Fibroblast of the conjunctiva (primary cell): ENCODE measurements at places on chromosomes 11 and 22.

DNA sequence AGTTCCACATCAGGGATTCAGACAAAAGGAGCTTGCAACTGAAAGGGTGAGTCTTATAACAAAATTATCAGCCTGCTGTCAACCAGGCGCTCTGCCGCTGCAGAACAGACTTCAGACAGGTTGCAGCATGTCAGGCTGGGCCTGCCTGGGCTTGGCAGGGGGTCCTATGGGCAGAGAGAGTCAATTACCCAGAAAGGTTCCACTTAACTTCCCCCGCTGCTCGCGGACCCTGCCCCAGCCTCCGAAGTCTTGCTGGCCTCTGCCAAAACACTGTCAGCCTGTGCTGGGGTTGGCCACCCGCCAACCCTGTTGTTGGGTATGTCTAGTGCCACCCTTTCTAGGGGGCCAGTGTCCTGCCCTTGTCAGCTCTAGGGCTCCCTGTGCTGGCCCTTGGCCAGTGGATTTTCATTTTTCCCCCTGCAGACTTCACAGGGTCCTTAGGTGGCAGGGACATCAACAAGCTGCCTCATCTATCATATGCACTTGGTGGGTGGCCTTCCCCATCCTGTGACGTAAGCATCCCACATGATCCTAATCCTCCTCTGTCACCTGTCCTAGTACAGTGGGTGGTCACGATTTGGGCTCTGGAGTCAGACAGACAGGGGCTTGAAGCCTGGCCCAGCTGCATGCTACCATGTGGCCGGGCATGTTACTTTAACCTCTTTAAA, 166.5 kb upstream of the CADM1 start:
- DNase-seq = no peak

DNA sequence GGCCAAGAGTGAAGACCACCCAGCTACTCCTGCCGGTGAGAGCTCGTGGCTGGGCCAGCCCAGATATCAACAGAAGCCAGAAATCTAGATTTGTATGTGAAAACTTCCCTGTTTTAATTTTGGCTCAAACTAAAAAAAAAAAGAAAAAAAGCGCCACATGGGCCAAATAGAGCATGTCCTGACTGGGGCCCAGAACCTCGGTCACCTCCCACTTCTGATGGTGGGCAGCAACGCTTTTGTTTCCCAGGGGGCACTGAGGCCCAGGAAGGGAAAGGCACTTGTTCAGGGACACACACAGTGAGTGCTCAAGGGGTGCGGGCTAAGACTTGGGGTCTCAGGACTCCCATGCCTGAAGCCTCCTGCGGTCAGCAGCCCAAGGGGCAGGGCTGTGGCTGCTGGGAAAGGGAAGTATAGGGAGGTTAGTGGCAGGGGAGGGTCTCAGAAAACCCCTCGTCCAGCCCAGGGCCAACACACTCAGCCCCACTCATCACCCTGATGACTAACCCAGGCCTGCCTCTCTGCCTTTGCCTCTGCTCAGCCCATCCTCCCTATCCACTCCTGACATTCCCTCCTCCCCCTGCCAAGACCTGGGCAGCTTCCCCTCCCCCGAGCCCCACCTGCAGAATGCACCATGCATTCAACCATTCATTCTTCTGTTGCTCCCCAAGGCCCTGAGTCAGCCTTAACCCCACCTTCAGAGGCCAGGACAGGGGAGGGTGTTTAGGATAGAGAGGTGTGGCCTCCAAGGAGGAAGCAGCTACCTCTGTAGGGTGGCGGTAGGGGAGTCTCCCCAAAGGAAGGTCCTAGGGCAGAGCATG, 30.0 kb upstream of the TCF20 start:
- DNase-seq = no peak

- peak; percentile 49 for DNase-seq
Observed at GRCh38 chr22:29268511-29269229, 602 bp downstream of the EWSR1 start.

GRCh38 chr11:76795936-76796441, 12.8 kb downstream of the TSKU start:
- DNase-seq = no peak

DNA sequence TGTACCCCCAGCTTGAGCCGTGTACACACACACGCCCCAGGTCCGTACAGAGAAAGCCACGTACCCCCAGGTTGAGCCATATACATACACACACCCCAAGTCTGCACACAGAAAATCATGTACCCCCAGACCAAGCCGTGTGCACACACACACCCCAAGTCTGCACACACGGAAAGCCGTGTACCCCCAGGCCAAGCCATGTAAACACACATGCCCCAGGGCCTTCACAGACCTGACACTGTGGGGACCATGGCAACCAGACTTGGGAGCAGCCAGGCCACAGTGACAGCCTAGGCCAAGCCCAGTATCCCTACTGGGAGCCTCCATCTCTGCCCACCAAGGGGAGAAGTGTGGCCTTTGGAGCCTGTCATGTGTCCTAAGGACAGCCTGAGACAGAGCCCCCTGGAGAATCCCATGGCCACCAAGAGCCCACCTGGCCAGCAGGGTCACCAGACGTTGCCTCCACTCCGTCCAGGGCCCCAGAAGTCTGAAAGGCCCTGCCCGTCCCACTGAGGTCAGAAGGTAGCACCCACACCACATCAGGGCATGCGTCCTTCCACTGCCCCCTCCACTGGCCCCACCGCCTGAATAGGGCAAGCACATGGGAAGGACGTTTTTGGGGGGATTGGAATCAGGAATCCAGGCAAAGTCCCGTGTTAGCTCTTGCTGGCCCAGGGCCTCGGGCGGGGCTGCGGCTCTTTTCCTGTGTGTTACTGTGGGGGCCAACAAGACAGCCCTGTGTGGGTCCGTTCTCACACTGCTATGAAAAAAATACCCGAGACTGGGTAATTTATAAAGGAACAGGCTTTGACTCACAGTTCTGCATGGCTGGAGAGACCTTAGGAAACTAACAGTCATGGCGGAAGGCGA, 636.7 kb downstream of the TBC1D22A start:
- DNase-seq = no peak

- no peak for DNase-seq
Observed at GRCh38 chr11:12478743-12479142, 101.4 kb downstream of the PARVA start.

DNA sequence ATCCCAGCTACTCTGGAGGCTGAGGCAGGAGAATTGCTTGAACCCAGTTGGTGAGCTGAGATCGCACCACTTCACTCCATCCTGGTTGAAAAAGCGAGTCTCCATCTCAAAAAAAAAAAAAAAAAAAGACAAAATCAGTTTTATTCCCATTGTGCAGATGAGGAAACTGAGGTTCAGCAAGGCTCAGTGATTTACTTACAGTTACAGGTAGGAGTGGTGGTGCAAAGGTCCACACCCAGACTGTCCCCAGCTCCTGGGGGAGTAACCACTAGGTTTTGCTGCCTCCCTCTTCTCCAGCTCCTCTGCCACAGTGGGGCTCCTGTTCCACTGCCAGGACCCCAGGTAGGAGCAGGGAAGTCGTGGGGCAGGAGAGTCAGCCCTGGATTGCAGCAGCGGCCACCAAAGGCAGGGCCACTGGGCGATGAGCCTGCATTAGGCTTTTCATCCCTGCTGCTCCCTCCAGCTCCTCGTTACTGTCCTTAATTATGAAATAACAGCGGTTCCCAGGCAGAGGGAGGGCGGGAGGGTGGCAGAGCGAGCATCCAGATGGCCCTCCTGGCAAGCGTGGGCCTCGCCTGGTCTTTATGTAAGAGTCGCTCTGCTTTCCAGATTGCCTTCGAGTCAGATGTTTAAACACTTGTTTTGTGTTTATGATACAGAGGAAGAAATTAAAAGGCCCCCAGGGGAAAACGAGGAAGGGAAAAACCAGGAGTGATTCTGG, 15.5 kb upstream of the RASD2 start:
- DNase-seq = no peak

- DNase-seq = peak; percentile 61
Observed at GRCh38 chr22:36010882-36011281, 17.7 kb downstream of the RBFOX2 start.

- no peak for DNase-seq
Observed at GRCh38 chr11:60939855-60940254, 12.1 kb downstream of the SLC15A3 start.

GRCh38 chr22:48596111-48596850, 1231.4 kb downstream of the BRD1 start:
- no peak for DNase-seq

DNA sequence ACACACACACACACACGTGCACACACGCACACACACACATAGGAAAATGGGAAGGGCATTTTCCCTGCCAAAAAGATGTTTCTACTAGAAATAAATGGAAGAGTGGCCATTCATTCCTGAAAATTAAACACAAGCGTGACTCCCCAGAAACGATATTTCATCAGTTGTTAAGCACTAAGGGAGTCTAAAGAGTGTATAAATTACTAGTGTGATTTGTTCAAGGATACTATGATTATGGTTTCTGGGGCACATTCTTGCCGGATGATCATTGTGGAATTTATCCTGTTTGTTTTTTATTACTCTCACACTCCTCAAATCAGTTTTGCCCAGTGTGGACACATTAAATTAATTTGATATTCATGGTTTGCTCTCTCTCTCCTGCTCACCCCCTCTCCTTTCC, 16.4 kb upstream of the AMOTL1 start:
- DNase-seq = no peak

DNA sequence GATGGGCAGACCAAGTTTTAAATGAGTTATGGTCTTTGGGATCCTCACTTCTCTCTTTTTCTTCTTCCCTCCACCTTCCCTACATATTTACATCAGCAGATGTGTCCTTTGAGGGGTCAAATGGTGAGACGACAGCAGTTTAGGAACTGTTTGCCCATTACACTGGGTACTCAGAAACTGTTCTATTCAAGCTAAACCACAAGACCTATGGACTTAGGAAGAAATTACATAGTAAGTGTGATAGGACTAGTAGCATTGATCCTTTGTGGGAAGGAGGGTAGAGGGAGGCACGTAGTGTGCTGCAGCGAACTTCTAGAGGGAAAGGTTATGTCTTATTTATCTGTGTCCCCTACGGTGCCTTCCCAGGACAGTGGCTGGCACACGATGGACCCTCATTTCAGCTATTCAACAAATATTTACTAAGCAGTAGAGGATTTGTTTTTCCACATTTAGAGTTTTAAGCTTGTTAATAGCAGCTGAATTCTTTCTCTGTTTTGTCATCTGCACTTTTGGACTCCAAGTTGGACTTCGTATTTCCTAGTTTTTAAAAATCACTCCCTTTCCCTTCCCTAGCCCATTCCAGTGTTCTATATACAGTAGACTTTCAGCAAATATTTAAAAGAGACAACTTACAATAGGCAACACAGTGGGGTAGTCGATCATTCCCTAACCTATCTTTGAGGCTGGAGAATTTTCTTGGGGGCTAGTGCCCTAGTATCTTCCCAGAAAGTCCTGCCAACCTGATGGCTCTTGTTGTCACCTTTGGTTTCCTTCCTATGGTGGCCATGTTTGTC, 13.9 kb downstream of the FZD4 start:
- DNase-seq = no peak

GRCh38 chr11:28009996-28010395, 98.0 kb downstream of the KIF18A start:
- DNase-seq = peak; percentile 10
